Cardiac muscle cell (in vitro differentiated cells and primary cell): ENCODE measurements at places on chromosomes 12 and 14. TPM values are rescaled to one million over a fixed set of nuclear protein-coding genes. Genes with fewer than 3 reads are reported as not detected.

Gene CCDC88C
- polyA plus RNA-seq, result 0.49 and 0.57 TPM in 2 replicates

Gene PRICKLE1
- polyA plus RNA-seq, result 105 and 121 TPM in 2 replicates

Gene GEMIN2
- polyA plus RNA-seq, result 27.0 and 32.4 TPM in 2 replicates

Gene ASPG
- 3.4 and 8.8 TPM in 2 replicates for polyA plus RNA-seq

Gene MYF5
- polyA plus RNA-seq, result not detected in 2 replicates

Gene SLC17A8
- polyA plus RNA-seq, result not detected in 2 replicates

Gene RPS6KL1
- 9.3 and 9.8 TPM in 2 replicates for polyA plus RNA-seq

Gene CYP27B1
- 0.33 TPM in 1 of 2 replicates, not detected in the other for polyA plus RNA-seq

Gene KRT3
- not detected in 2 replicates for polyA plus RNA-seq
